Amniotic stem cell (primary cell): ENCODE measurements at places on chromosomes 5 and 9.

GRCh38 chr9:20358207-20358606 is 264.1 kb downstream of the MLLT3 start:
- no peak for DNase-seq

DNA sequence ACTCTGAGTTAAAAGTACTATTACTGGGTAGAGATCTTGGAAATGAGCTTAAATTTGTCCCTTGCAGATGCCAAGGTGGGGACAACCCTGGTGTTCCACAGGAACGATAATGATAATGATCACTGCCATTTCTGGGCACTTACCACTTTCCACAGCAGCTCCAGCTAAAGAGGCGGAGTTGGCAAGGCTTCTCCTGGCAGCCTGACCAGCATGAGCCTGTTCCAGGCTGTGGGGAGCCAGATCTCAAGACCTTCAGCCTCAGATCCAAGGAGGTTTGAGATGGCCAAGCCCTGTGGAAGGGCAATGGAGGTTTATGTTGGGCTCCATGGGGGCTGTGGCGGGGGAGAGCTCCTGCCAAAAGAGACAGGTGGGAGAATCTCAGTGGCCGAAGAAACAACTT is 244.9 kb upstream of the MVB12B start:
- no peak for DNase-seq

GRCh38 chr9:79480639-79481038 is 91.1 kb upstream of the TLE4 start:
- no peak for DNase-seq

GRCh38 chr9:27664121-27664779 is 91.0 kb upstream of the C9orf72 start:
- DNase-seq = no peak

DNA sequence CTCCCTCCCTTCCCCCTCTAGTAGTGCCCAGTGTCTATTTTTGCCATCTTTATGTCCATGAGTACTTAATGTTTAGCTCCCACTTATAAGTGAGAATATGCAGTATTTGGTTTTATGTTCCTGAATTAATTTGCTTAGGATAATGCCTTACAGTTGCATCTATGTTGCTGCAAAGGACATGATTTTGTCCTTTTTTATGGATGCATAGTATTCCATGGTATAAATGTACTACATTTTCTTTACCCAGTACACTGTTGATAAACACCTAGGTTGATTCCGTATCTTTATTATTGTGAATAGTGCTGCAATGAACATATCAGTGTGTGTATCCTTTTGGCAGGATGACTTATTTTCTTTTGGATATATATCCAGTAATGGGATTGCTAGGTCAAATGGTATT is 3.8 kb downstream of the ABLIM3 start:
- no peak for DNase-seq

DNA sequence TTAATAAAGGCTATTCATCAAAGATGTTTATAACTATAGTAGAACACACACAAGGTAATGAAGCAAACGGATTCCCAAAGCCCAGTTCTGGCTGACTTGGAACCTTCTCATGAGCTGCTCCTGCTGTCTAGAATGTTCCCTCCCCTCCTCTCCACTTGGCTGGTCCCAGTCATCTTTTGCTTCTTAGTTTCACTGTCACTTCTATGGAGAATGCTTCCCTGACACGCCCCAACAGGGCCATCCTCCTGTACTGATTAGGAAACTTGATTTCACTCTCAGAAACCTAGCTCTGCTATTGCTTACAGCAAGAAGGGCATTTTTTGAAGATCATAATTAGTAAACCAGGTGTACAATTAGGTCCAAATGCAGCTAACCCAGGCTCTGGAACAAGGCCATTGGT is 3.2 kb upstream of the RAPGEF1 start:
- DNase-seq = no peak

GRCh38 chr5:44345871-44346270 is 43.3 kb downstream of the FGF10 start:
- no peak for DNase-seq

DNA sequence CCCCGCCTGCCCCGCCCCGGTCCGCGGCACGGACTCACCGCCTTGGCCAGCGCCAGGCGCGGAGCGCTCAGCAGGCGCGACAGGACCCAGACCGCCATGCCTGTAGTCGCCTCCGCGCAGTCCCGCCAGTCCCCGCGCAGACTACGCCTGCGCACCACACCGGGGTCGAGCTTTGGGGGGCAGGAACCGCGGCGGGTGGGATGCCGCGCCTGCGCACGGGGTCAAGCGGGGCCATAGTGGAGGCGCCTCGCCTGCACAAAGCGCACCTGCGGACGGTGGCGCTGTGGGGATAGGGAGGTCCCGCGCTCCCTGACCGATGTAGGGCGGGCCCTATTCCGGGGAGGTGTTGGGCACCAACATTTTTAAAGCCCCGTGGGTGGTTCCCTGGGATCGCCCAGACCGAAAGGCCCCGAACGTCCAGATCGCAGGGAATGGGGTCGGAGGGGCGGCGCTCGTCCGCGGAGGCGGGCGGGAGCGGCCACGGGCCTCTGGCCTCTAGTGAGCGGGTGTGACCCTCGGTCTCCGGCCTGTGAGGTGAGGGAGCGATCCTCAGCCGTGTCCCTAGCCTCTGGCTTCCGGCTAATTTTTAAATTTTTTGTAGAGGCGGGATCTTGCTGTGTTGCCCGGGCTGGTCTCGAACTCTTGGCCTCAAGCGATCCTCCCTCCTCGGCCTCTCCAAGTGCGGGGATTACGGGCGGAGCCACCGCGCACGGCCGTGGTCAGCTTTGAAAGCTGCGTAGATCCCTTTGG is 70.8 kb upstream of the LPCAT1 start:
- DNase-seq = no peak

DNA sequence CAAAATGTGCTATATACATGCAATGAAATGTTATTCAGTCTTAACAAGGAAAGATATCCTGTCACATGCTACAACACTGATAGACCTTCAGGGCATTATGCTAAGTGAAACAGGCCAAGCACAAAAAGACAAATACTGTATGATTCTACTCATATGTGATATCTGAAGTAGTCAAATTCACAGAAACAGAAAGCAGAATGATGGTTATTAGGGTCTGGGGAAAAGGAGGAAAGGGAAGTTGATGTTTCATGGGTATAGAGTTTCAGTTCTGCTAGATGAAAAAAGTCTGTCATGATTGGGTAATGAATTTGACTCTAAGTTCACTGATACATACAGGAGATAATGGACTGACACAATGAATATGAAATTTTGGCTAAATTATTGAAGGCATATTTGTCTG is 11.2 kb upstream of the RIC1 start:
- DNase-seq = no peak

DNA sequence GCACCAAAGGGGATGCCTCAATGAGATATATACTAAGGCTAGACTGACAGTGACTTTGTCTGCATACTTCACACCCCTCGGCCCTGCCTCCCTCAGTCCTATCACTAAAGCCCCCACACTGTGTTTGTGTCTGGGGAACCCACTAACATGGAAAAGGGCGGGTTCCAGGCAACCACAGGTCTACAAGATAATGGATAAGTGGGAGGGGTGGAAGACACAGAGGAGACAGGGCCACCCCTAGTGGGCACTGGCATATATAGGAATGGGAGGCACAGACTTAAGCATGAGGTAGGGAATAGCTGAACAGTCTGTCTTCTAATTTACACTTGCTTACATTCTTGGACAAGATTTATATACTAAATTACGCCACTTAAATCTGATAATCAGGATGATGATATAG is 74.0 kb downstream of the SLIT3 start:
- no peak for DNase-seq

DNA sequence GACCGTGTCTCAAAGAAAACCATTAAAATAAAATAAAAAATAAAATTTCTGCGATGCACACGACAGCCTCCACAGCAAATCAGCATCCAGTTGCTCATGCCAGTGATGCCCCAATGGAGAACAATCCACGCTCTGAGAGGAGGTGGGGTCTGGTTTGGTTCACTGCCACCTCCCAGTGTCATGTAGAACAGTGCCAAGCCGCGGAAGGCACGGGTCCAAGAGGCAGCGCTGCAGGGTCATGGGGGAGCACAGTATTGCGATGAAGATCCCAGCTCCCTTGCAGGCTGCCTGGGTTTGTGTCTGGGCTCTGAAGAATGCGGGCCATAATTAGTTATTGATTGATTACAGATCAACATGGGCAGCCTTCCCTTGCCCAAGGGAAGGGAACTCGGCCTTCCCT is 6.1 kb upstream of the CACFD1 start:
- no peak for DNase-seq

GRCh38 chr9:24071716-24072115 is 245.7 kb upstream of the ELAVL2 start:
- DNase-seq = no peak

DNA sequence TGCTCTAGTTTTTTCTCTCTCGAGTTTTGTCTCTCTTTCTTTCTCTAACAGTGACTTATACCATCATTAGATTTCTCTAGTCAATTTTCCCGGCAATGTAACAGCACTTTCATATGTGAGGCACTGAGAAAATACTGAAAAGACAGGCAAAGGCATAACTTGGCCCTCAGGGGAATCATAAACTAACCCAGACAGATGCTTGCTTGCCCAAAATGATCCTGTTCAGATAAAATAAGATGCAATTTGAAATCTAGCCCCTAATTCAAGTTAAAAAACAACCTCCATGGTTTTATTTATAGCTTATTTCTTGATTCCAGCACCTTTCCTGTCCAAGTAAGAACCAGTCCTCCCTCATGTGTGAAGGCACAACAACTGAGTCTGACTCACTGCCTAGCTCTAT is 294.6 kb downstream of the GAS1 start:
- DNase-seq = no peak

DNA sequence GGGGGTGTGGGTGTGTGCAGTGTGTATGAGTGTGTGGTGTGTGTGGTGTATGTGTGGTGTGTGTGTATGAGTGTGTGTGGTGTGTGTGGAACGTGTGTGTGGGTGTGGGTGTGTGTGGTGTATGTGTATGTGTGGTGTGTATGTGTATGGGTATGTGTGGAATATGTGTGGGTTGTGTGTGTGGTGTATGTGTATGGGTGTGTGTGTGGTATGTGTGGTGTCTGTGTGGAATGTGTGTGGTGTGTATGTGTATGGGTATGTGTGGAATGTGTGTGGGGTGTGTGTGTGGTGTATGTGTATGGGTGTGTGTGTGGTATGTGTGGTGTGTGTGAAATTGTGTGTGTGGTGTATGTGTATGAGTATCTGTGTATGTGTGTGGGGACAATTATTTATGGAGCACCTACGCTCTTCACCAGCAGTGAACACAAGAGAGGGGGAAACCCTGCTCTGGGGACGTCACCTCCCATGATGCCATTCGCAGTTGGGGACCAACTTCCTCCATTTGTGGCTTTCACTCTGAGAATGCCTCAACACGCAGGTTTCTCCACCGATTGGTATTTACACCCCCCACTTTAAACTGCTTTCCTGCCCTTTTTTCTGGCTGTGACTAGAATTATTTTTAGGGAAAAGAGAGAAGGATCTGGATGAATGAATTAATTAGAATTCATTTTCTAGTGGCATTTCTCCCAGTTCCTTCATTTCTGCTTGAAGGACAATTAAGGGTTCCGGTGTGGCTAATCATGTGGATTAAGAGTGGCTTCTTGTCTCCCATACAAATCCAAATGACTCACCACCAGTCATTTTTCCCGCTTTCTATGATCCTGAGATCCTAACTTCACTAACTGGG is 238.1 kb downstream of the ROR2 start:
- no peak for DNase-seq

DNA sequence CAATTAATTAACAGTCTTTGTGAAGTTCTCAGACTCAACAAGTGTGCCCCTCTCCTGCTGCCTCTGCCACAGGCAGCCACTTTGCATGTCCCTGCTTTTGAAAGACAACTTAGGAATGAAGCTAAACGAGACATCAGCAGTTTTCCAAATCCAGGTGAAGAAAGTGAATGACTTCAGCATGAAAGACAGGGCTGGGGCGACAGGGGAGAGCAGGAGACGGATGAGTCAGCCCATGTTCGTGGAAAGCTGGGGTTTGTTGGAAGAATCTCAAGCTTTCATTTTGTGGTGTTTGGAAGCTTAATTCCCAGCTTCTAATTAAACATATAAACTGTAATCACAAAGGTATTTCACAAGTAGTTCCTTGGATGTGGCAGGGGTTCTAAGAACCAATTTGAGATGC is 207.8 kb upstream of the MAP3K1 start:
- DNase-seq = no peak

- DNase-seq = no peak
Measured at GRCh38 chr5:93717162-93717561, 24.2 kb downstream of the POU5F2 start.

- no peak for DNase-seq
Measured at GRCh38 chr9:96721303-96721702, 56.6 kb downstream of the ZNF510 start.

DNA sequence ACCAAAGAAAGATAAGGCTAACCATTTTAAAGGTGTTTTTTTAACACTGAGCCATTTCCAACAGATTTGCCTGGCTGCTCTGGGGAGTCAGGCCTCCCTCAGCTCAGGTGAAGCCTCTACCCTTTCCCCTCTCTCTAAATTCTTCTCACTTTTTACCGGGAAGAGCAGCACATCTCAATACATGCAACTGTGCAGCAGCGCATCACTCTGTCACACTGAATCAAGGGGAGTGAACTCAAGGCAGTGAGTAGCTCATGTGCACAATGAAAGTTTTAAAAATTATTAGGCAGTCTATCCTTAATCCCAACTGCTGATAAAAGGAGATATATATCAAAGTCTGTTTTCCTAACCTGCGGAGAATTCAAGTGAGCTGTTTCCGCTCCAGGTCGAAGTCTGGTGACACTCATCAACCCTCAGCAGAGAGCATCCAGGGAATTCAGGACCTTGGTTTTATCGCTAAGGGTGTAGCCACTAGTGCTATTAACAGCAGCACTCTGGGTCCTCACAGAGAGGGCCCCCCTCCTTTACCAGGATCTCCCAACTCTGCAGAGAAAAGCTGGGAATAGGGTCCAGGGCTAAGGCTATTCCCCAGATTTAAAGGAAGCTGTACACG is 1.0 kb downstream of the CEMIP2 start:
- no peak for DNase-seq

DNA sequence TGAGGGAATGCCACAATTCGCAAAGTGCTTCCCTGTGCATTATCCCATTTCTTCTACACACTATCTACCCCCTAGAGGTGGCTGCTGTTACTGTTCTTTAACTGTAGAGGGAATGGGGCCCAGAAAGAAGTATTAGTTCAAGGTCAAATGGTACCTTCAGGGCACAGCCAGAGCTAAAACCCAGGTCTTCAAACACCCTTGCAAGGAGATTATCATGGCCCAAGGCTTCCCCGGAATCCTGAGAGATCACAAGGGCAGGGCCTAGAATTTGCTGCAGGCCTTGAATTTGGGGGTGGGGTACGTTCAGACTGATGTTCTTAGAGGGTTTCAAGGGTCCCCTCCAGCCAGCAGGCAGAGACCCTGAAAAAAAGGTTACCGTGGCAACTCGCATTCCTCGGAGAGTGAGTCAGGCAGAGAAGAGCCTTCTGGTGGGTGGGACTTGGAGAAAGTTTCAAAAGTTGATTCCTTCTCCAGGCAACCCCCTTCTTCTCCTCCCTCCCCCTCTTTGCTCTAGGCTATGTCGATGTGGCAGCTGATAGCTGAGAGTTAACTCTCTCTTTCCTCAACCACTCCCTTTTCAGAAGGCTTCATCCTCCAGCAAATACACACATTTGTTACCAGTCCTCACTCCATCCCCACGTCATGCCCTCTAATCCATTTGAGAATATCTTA is 1.9 kb downstream of the SPARC start:
- peak; percentile 93 for DNase-seq
